COLO829 (cell line): ENCODE measurements at places on chromosomes 11 and 22.
A peak's percentile ranks its signal among the peaks of the same experiment; 100 is the strongest.

GRCh38 chr11:88405853-88406252 is 68.3 kb upstream of the CTSC start:
- DNase-seq, result no peak

DNA sequence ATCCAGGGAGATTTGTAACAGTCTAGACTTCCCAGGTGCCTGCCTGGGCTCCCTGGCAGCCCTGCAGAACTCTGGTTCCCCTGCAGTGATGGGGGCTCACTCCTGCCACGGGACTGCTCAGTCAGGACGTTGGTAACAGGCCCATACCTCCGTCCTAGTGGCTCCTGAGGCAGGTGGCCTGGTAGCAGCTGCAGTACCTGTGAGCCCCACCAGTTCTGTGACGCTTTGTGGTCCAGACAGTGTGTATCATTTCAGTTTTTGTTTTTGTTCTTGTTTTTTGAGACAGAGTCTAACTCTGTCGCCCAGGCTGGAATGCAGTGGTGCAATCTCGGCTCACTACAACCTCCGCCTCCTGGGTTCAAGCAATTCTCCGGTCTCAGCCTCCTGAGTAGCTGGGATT is 27.8 kb downstream of the POLR3H start:
- DNase-seq, result no peak

DNA sequence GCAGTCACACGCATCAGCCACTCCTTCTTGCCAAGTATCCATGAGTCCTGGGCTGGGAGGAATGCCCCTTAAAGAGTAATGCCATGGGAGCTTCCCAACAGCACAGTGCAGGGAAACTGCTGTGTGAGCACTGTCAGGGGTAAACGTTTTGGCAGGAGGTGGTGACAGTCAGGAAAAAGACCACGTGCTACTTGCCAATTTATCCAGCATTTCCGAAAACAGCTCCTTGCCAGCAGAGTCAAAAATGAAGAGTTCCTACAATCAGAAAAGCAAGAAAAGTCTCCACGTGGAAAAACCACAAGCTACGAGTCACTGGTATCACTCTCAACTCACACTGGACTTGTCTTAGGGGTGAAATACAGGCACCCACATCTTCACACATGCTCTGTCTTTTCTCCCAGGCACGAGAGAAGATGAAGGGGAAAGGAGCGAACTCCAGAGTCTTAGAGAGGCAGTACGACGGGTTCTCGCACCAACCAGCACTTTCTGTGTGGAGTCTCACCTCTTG is 9.9 kb downstream of the IFT27 start:
- no peak for DNase-seq

GRCh38 chr22:35894464-35894878 is 134.2 kb downstream of the RBFOX2 start:
- DNase-seq, result no peak

GRCh38 chr11:121039971-121040613 is 16.2 kb downstream of the TBCEL start:
- no peak for DNase-seq

DNA sequence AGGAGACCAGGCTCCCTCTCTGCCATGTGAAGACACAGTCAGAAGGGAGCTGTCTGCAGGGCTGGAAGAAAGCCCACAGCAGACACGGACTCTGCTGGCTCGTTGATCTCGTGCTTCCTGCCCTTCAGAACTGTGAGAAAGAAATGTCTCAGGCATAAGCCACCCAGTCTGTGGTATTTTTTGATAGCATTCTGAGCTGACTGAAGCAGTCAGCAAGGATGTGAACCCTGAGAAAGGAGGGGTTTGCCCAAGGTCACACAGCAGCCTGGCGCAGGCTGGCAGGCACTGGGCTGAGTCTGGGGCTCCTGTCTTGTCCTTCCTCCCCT is 255.1 kb upstream of the B3GAT1 start:
- no peak for DNase-seq

DNA sequence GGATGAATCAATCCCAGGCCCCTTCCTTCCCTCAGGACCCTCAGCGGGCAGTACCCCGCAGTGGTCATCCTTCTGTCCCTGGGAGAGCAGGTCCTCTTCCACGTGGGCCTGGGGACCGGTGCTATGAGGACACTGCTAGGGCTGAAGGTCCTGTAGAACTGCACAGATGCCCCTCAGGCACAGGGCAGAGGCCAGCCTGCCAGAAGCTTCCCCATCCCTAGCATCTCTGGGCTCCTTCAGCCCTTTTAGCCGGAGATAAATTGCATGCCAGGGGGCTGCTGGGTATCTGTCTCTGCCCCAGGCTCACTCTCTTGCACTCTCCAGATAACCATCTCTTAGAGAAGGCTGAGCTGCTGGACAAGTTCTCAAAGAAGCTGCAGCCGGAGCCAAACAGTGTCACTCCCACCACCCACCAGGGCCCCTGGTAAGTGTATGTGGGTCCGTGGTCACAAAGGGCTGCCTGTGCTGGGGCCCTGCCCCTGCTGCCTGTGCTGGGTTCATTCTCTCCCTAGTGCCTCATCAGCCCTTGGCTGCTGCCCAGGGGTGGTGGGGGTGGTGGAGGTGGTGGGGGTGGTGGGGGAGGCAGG is 2.3 kb downstream of the ATG16L2 start:
- DNase-seq, result no peak

GRCh38 chr11:73625696-73626318 is 20.6 kb upstream of the PLEKHB1 start:
- DNase-seq, result peak; percentile 91

- no peak for DNase-seq
Measured at GRCh38 chr11:4065601-4066377, 28.8 kb upstream of the RRM1 start.
